ENCODE measurements at places on chromosomes 4 and X. TPM values are rescaled to one million over a fixed set of nuclear protein-coding genes. Genes with fewer than 3 reads are reported as not detected.

The SOWAHB gene
- total RNA-seq: not detected

DNA sequence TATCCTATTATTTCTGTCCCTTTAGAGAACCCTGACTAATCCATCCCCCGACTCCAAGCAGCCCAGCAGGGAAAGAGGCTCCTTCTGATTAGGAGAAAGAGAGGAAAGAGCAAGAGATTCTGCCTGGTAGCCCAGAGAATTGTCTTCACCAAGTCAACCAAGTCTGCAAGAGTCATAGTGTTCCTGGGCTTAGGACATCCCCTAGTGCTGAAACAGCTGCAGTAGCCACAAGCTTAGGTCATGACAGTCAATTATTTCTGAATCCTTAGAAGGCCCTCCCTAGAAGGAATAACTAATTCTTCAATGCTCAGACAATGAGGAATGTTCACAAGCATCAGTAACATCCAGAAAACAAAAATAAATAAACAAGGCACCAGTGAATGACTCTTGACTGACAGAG lies 480.3 kb upstream of the GRIA3 start:
- DNase-seq: no peak

DNA sequence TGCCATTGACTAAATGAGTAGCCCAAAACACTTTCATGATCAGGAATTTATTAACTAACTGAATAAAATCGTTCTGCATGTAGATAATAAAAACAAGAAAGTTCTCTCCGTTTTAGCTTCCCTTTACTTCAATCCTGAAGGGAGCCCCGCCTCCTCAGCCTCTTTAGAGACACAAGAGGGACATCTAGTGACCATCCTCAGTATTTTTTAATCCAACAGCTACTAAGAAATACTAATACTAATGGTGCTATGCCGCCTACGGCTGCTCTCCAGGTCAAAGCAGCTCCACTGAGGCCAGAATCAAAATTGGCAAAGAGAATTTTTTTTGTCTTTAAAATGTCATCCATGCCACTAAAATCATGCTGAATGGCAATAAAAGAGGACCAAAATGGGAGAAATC lies 3.2 kb upstream of the PCDH19 start:
- peak; percentile 25 for DNase-seq

The SRPX gene
- 18.2 TPM for total RNA-seq

The GAGE12E gene
- not detected for total RNA-seq

DNA sequence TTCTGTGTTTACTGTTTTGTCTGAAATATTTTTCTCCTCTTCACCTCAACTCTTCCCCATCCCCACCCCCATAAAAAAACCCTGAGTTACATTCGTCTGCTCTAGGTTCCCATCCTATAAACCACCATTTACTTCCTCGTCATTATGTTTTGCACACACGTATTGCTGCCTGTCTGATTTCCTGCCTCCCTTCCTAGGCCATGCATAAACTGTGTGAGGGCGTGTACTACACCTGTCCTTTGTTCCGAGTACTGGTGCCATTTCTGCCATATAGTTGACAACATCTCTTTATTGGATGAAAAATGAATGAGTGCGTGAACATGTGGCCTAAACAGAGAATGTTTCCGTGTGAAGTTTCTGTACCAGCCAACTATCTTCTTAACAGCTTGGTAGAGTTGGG lies 258.5 kb upstream of the FAT1 start:
- no peak for DNase-seq

DNA sequence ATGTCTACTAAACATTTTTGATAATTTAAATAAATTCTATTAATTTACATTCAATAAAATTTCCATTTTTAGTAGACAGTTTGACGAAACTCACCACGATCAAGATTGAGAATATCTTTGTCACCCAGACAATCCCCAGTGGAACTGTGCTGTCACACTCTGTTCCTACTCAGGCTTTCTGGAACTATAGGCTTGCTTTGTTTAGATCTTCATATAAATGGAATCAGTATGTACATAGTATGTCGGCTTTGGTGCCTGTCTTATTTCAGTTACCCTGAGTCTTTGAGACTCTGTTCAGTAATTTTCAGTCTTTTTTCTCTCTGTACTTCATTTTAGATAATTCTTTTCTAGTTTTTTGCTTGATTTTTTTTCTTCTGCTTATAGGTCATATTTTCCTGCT lies 163.5 kb upstream of the EMCN start:
- DNase-seq: no peak

DNA sequence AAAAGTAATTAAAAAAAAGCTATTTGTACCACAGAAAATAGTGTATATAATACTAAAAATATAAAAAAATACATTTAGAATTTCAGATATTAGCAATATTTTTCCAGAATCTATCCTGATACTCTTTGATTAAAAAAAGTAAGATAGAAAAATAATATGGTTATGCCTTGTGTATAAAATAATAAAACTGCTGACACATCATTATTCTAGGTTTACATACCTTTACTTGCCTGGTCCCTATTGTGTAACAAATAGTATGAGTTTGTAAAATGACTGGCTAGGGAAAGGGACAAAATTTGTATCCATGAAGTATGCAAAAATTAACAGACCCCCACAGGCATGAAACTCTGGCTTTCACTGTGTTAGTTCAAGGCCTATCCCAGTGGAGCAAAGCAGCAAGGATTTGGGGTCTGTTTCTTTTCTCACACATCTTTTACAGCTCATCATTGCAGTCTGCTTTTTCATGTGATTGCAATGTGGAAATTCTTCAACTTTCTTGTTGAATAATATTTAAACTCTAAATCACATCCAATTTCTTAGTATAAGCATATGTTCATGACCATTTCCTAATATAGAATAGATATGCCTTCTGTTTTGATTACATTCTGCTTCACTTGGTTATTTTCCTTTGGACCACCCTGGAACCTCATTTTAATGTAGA lies 136.7 kb upstream of the PCDH18 start:
- DNase-seq: no peak

The PAGE3 gene
- not detected for total RNA-seq

The JAKMIP1 gene
- 0.40 TPM for total RNA-seq

DNA sequence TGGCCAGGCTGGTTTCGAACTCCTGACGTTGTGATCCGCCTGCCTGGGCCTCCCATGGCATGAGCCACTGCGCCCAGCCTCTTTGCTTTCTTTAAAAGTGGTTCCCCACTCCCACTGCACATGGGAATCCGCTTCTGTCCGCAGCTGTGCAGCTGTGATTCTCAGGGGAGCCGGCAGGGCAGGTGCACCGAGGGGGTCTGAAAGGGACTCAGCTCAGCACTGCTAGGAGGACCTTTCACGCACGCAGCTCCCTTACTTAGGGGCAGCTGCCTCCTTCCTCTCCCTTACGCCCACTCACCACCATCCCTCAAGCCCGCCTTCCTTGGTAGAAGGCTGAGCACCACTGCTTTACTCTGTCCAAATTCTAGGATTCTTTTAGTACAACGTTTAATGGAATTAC lies 40.4 kb upstream of the CYP4V2 start:
- DNase-seq: no peak

The IRAK1 gene
- 49.2 TPM for total RNA-seq

The DDX60 gene
- total RNA-seq: 10.4 TPM

GRCh38 chr4:126553248-126553647 lies 1079.5 kb upstream of the INTU start:
- DNase-seq: no peak

The PDLIM3 gene
- total RNA-seq: 18.9 TPM

GRCh38 chr4:157421365-157421764 lies 200.8 kb downstream of the GRIA2 start:
- DNase-seq: no peak

The CSAG3 gene
- total RNA-seq: 2.2 TPM

- DNase-seq: peak; percentile 11
Measured at GRCh38 chr4:137664046-137664387, 131.7 kb upstream of the PCDH18 start.

DNA sequence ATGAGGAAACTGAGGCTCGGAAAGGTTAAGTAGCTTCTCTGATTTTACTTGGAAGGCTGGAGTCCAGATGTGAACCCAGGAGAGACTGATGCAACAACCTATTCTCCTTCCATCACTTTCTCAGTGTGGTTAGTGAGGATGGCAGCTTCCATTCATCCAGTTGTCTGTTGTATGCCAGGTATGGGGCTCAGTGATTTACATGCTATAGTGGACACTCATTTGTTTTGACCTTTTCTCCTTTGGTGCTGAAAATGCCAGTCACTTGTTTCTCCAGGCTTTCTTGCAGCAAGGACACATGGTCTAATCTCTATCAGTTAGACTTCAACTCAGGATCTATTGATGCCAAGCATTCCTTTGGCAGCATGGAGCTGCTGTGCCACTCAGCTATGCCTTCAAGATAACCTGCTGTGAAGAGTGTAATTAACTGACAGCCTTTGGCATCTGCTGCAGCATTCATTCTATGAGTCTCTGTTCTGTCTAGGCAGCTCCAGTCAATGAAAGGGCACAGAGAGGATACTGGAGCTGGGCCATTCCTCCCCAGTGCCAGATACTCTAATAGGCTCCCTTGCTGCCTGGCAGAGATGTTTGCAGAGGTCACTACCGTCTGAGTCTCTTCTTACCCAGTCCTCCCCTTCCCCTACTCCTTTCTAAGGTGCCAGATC lies 11.0 kb upstream of the CWH43 start:
- DNase-seq: no peak
